Chondrocyte (in vitro differentiated cells): ENCODE measurements at places on chromosomes 2 and 18.

- DNase-seq: no peak
Measured at GRCh38 chr2:66490588-66491001, 55.7 kb downstream of the MEIS1 start.

DNA sequence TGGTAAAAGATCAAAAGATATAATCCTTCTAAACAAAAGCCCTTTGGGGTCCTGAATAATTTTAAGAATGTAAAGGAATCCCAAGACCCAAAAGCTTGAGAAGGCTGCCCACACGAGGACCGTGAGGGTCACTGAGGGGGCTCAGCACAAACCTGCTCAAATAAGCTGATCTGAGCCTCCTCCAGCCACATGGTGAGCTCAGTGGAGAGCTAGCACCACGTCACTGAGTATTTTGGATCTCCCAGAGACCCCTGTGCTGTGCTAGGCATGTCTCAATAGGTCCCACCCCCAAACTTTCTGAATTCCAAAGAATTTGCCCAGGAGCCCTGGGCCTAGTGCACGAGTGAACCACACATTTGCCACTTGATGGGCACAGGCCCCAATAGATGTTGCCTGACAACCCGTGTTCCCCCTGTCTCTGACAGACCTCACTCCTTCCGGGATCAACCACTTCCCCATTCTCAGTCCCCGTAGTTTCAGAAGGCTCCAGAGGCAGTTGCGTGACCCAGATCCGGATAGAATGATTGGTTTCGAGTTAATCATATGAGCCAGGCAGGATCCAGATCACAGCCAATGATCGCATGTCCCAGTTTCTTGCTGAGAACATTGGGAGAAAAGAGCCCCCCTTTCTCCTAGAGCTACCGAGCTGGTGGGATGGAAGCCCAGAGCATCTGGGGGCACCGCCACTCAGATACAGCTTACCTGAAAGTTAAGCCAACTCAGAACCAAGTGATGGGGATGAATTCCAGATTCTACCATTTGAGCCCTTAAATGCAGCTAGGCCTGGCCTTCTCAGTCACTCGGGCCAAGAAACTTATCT is 203.8 kb downstream of the TNS1 start:
- no peak for DNase-seq

DNA sequence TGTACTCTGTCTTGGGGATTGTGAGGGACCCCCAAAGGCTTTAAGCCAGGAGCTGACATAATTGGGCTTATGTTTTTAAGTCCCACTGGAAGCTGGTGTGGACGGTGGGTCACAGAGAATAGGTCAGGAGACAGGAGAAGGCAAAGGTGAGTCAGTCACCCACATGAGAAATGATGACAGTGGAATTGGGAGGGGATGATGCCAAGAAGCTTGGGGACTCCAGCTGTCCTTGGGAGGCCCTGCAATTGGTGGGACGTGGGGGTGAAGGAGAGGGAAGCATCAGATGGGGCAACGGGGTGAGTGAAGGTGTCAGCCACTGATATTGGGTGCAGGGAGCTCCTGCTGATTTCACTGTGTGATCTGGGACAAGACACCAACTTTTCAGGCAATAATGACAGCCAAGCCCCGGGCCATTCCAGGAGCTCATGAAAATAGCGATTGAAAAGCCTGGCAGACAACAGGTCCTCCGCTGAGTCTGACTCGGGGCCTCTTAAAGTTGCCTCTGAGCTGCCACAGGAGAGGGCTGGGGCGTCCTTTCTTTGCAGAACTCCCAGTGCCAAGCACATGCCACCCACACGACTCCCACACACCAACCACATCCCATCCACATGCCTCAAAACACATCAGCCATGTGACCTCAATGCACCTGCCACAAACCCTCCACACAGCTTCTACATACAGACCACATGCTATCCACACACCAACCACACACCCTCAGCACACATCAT is 13.4 kb downstream of the TNS1 start:
- peak; percentile 70 for DNase-seq

GRCh38 chr18:36543030-36543429 is 245.5 kb downstream of the FHOD3 start:
- no peak for DNase-seq
